ENCODE measurements at places on chromosomes 5 and 9.

DNA sequence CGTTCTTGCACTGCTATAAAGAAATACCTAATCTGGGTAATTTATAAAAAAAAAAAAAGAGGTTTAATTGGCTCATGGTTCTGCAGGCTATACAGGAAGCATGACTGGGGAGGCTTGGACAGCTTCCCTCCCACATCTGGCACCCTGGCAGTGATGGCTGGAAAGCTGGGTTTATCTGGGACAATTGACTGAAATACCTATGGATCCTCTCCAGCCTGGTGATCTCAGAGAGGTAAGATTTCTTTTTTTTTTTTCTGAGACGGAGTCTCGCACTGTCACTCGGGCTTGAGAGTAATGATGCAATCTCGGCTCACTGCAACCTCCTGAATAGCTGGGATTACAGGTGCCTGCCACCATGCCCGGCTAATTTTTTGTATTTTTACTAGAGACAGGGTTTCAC, 22.7 kb upstream of the UGCG start:
- DNase-seq = no peak

- no peak for DNase-seq
These were observed 291.1 kb downstream of the MLLT3 start for GRCh38 chr9:20331095-20331685.

GRCh38 chr9:77305622-77306400, 128.5 kb downstream of the VPS13A start:
- no peak for DNase-seq

DNA sequence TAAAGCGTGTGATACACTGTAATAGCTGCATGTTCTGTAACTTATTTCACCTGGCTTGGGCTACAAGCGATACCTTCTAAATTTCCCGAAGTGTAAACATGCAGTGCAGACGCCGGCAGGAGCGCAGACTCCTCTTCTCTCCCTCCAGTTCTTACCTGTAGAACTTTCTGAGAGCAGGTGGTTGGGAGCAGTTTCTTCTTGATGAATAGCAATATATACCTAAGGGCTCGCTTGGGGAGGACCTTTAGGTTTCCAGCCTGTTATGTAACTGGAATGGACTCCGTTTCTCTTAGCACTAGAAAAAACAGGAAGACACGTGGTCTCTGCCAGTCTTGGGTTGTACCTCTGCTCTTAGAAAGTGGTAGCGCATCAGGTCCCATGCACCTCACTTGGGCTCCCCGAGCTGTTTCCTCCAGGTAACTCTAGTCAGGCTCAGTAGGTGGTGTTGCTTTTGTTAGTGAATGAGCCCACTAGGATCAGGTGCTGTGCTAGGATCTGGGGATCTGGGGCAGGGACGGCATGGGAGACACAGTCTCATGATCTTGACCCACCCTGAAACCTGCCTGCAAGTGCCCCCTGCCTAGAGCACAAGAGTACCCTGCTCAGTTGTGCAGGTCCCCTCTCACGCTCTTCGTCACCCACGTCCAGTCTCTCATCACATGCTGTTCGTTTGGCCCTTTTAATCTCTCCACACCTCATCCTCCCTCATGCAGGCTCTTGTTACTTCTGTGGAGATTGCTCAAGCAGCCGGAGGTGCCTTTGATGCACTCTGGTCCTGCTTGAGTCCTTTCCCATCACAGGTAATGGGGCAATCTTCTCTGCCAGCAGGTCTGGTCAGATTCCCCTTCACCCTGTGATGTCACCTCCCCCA, 2.8 kb downstream of the TENT4A start:
- no peak for DNase-seq

DNA sequence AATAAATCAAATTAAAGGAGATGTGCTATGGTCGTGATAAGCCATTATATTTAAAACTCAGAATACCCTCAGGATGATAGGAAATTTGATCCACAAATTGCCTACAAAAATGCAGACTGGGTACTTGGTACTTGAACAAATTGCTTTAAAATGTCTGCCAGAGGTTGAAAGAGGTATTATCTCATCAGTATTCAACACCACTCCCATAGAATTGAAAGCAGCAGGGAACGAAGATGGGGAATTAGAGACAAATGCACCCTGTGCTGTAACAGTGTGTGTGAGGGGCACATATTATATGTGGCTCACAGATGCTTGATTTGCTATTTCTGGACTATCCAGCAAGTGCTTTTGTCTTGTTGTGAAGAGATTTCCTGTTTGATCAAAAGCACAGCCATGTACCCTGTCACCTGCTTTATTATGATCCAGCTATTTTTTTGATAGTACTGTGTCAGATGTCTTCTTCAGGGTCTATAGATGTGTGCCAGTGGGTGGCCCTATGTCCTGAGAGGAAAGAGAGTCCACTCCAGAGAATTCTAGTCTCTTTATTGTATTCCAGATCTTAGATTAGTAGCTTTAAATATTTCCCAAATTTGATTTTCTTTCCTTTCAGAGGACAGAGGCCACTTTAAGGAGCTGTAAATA, 120.1 kb downstream of the XRCC4 start:
- DNase-seq = peak; percentile 70

DNA sequence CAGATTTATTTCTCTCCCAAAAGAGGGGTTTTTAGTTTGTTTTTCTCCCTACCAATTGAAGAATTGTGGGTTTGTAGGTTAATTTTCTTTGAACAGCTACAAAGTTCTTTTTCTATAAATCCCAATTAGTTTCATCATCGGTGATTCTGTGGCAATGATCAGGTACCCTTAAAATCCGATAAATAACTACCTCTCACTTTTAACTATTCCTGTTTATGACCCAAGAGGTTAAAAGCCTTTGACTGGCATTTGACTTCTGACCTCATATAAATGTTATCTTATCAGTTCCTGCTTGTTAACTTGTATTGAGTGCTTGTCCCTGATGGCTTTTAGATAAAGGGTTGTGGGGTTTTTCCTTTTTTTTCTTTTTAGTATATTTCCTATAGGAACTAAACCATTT, 124.4 kb upstream of the TMEM161B start:
- DNase-seq = no peak

DNA sequence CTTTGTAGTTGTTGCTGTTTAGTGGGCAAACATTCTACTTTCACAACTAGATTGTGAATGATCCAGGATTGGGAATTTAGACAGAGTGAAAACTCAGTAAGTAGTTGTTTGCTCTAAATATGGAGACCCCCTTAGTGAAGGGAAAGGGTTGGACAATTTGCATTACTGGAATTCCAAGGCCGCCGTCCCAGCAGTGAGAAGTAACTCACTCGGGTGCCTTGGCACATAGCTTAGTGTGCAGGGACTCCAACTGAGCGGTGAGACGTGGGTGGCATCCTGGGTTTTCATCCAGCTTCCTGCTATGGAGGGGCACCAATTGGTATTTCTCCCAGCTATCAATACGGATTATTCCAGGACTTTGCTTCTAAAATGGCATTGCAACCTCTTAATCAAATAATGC, 69.7 kb upstream of the FCN1 start:
- DNase-seq = no peak

- no peak for DNase-seq
These were observed 779.9 kb upstream of the ACO1 start for GRCh38 chr9:31604531-31604930.

DNA sequence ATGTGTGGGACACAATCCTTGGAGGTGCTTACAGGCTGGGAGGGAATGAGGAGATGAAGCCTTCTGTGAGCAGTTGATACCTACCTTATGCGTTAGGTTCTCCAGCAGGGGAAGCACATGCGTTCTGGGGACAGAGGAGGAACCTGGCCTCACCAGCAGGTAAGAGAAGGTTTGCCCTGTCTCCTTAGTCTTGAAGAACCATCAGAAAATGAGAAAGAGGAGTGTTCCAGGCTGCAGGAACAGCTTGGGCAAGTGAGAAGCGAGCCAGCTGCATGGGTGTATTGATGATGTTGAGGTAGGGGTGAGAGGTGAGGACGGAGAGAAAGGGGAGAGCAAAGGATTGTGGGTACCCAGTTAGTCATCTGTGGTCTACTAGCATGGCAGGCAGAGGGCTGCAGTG, 156.9 kb upstream of the MVB12B start:
- DNase-seq = no peak

- DNase-seq = no peak
These were observed 33.1 kb downstream of the RPS23 start for GRCh38 chr5:82244854-82245635.

- no peak for DNase-seq
These were observed 10.3 kb downstream of the WWC1 start for GRCh38 chr5:168301593-168302390.

DNA sequence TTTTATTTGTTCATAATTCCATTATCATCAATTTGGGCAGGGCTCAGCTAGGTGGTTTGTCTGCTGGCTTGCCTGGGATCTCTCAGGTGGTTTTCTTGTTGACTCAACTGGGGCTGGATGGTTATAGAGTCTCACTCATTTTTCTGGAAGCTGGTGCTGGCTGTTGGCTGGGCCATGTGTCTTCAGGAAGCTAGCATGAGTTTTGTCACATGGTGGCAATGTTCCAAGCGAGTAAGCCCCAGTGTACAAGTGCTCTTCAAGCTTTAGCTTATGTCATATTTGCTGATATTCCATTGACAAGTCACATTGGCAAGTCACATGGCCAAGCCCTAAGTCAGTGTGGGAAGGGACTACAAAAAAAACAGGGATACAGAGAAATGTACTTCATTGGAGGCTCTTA, 2.3 kb upstream of the RASEF start:
- no peak for DNase-seq

DNA sequence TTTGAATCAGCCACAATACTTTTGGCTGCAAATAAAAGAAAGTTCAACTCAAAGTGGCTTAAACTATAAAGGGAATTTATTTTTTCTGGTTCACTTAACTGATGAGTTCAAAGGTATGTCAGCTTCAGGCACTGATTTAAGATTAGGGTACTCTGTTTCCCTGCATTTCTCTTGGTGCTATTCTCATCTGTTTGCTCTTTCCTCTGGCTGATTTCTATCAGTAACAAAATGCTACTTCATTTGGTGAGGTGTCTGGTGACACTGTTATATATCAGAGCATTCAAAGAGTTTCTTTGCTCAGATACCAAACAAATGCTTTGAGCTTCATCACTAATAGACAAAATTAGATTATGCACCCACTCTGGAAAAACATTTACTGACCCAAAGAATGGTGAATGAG, 65.9 kb upstream of the HTR4 start:
- DNase-seq = no peak
